ENCODE measurements at places on chromosomes 2 and 18.
A peak's percentile ranks its signal among the peaks of the same experiment; 100 is the strongest.

GRCh38 chr2:211128287-211128686 lies 571.9 kb downstream of the CPS1 start:
- no peak for DNase-seq

GRCh38 chr18:46950064-46950656 lies 32.8 kb downstream of the KATNAL2 start:
- DNase-seq = no peak

DNA sequence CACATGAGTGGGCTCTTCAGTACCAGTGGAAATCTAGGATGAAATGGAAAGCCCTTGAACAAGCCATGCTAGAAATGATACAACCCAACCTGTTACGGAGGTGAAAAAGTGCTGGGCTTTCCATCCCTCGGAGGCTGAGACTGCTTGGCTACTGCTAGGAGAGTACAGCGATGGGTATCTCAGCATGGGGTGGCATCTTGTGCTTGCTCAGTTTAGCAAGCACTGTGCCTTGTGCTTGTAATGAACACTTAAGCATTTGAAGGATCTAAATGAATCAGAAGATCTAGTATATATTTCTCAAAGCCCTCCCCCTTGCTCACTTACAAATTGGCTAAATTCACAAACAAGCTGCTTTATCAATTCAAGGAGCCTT lies 44.3 kb upstream of the EHBP1 start:
- no peak for DNase-seq

- DNase-seq = no peak
These were observed 53.5 kb upstream of the ID2 start for GRCh38 chr2:8628179-8628865.

DNA sequence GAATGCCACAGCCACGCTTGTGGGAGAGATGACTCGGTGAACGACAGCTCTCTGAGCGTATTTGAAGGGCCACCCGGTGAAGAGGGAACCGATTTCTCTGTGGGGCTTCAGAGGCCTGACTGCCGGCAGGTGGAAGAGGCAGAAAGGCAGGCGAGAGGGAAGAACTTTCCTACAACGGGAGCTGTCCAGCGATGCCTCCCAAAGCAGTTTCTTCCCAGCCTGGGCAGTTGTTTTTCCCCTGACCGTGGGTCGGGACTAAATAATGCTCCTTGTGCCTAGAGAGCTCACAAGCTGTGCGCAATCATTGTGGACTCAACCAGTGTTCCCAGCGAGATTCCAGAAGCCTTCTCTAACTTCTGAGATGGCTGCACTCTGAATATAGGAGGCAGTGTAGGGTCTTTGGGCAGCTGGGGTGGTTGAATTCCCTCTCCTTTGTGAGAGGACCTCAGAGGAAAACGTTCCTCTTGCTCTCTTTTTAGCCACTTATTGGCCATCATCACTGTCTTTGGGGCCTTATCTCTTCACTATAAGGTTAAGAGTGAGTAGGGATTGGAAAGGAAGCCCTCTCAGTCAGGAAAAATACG lies 710 bp downstream of the SEC11C start:
- DNase-seq = peak; percentile 59

GRCh38 chr2:202610380-202610779 lies 24.4 kb upstream of the FAM117B start:
- DNase-seq = no peak

GRCh38 chr2:119823734-119824334 lies 64.1 kb downstream of the PTPN4 start:
- no peak for DNase-seq

DNA sequence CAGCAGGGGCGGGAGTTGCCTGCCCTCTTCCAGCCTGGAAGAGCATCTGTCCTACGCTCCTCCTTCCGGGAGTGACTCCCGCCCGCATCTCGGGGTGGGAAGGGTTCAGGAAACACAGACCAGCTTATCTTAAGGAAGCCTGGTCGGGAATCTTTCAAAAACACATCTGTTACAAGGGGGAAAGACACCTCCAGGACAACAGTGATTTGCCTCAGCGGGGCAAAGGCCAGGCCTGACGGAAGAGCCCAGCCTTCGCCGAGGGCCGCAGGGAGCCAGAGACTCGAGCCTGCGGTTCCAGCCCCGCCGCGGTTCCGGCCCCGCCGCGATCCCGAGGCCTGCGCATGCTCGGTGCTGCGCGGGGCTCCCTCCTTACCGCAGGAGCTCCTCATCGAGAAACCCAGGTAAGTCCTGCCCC lies 38.1 kb upstream of the TGIF1 start:
- DNase-seq = no peak

Data from ecto neural progenitor cell (in vitro differentiated cells).